Upper lobe of right lung (tissue), 1 donor: ENCODE measurements at places on chromosomes 1 and 21. TPM values are rescaled to one million over a fixed set of nuclear protein-coding genes. Genes with fewer than 3 reads are reported as not detected.
A peak's percentile ranks its signal among the peaks of the same experiment; 100 is the strongest.

DNA sequence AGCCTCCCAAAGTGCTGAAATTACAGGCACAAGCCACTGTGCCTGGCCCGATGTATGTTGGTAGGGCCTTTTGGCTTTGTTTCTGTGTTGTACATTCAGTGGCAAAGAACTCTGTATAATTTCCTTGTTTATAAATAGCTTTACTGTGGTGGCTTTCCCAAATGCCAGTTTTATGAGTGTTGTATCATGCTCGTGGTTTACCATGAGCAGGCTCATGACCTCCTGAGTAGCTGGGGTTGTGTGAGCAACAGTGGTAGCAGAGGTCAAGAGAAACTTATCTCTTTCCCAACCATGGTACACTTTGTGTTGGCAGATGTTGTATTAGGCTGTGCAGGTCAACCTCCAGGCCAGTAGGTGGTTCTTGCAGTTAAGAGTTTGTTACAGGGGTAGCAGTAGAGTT, 420.4 kb upstream of the BEND5 start:
- H3K27ac ChIP-seq = no peak overlapping the region
- no peak for DNase-seq
- H3K36me3 ChIP-seq = no peaks in the 10 kb centered on the region

DNA sequence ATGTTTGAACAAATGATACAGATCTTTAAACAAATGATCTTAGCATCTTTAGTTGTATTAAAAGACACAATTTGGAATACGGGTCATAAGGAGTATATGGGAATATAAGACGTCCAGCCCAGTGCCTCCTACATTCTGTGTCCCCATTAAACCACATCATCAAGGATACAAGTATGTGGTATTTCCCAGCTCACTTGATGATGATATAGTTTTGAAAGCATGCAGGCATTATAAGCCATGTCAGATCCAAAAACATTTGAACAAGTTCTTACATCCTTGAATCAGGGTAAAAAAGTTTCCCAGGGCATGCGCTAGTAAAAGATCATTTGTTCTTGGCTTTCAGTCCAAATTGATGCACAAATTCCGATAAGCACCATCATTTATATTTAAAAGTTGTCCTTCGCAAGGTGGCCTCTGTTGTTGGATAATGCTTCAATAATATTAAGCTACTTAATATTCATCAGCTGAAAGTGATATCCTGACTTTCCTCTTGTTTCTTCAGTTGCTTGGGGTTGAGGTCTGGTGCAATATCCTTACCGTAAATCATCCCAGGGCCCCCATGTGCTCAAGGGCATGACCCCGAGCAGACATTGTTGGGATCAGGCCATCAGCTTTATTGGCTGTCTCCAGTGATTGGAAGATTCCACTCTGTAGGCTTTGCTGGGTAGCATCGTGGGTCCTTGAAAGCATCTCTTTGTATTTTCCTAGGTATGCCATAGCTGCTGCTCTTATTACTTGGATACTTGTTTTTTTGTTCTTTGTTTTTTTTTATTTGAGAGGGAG, 61.8 kb downstream of the CENPF start:
- no peak overlapping the region for H3K4me3 ChIP-seq
- DNase-seq = no peak
- H3K27me3 ChIP-seq = no peaks in the 10 kb centered on the region
- no peaks in the 10 kb centered on the region for H3K36me3 ChIP-seq
- H3K27ac ChIP-seq = no peak overlapping the region

DNA sequence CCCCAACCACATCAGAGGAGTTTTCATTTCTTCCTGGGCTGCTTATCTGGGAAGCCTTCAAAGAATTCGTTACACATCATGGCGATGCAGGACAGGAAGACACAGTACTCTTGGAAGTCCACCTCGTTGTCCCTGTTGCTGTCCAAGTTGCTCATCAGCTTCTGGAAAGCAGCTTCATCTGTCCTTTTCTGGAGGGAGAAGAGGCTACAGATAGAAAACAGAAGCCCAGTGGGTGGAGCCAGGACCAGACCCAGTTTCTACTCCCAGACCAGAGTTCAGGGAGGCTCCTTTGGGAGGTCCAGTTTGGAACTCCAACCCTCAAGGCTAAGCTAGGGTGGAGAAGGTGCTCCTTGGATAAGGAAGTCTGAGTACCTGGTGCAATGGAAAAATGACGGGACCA, 1.9 kb downstream of the S100A4 start:
- H3K4me3 ChIP-seq = peak overlapping the region; percentile 59
- no peak overlapping the region for H3K27ac ChIP-seq
- no peak for DNase-seq
- H3K4me1 ChIP-seq = peaks cover 50% of the 10 kb centered on the region

GRCh38 chr1:6513320-6513801, 21.9 kb upstream of the PLEKHG5 start:
- H3K4me1 ChIP-seq = no peaks in the 10 kb centered on the region
- DNase-seq = no peak
- no peak overlapping the region for H3K4me3 ChIP-seq

DNA sequence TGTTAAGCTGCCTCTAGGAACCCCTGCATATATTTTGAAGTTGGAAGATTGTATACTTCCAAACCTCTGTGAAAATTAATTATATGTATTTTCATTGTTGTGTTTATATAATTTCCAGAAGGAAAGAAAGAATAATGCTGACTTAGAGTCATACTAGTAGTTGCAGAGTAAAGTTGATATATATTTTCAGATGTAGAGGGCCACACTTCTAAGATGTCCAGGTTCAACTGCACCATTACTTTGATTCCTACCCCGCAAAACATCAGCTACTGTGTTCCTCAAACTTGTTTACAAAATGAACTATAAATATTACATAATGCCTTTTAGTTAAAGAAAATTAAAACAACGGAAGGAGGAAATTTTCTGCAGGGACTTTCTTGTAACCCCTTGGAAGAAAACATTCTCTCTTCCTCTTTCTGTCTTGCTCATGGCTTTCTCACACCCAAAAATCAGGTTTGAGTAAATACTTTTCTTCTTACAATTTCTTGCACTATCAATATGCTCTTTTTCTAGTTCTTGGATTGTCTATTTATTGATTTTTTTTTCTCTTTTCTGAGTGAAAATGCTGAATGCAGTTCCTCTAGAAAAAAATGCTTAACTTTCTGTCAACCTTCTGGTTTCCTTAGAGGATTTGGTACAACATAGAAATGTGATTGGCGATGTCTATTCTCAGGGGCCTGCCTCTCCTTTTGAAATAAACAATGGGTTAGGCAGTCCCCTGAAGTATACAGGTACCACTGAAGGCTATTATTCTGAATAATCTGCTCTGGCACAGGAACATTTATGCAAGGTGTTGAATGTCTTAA, 867.8 kb downstream of the TTLL7 start:
- no peaks in the 10 kb centered on the region for H3K4me1 ChIP-seq
- no peaks in the 10 kb centered on the region for H3K27me3 ChIP-seq
- H3K4me3 ChIP-seq = no peak overlapping the region
- no peak for DNase-seq
- no peaks in the 10 kb centered on the region for H3K36me3 ChIP-seq

PAX7 gene
- total RNA-seq = not detected

PTGS2 gene
- 30.4 TPM for total RNA-seq

- no peak for DNase-seq
- H3K27ac ChIP-seq = no peak overlapping the region
- no peaks in the 10 kb centered on the region for H3K4me1 ChIP-seq
- no peaks in the 10 kb centered on the region for H3K36me3 ChIP-seq
Measured at GRCh38 chr1:183674886-183675285, 21.8 kb upstream of the APOBEC4 start.

PPIAL4G gene
- 0.20 TPM for total RNA-seq

DNA sequence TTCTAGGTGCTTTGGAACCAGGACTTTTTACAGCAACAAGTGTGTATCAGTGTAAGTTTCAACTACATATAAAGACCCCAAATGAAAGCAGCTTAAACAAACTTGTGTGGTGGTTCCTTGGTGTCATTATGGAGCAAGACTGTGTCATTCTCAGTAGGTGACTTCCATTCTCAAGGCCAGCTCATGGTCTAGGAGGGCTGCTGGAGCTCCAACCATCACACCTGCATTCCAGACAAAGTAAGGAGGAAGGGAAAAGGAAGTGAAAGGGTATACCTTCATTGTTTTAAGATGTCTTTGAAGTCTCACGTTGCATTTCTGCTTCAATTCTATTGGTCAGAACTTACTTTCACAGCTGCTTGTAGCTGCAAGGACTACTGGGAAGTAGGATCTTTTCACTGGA, 188.6 kb downstream of the C1orf94 start:
- H3K27ac ChIP-seq = no peak overlapping the region
- no peaks in the 10 kb centered on the region for H3K4me1 ChIP-seq
- no peaks in the 10 kb centered on the region for H3K36me3 ChIP-seq
